ENCODE measurements at places on chromosomes 2 and 18. TPM values are rescaled to one million over a fixed set of nuclear protein-coding genes. Genes with fewer than 3 reads are reported as not detected.

- peaks cover 2% of the 10 kb centered on the region for H3K27me3 ChIP-seq
- H3K4me1 ChIP-seq = peaks cover 18% of the 10 kb centered on the region
- peak overlapping the region; percentile 28 for H3K27ac ChIP-seq
- H3K4me3 ChIP-seq = peak overlapping the region; percentile 43
Observed at GRCh38 chr18:6659963-6660725, 69.4 kb upstream of the ARHGAP28 start.

GRCh38 chr2:73970850-73971471 lies 13.7 kb upstream of the TET3 start:
- no peak overlapping the region for H3K4me3 ChIP-seq
- no peaks in the 10 kb centered on the region for H3K36me3 ChIP-seq
- H3K4me1 ChIP-seq = no peaks in the 10 kb centered on the region
- peak; percentile 26 for DNase-seq
- H3K27ac ChIP-seq = no peak overlapping the region
- no peaks in the 10 kb centered on the region for H3K27me3 ChIP-seq

The ASTL gene
- not detected for total RNA-seq

DNA sequence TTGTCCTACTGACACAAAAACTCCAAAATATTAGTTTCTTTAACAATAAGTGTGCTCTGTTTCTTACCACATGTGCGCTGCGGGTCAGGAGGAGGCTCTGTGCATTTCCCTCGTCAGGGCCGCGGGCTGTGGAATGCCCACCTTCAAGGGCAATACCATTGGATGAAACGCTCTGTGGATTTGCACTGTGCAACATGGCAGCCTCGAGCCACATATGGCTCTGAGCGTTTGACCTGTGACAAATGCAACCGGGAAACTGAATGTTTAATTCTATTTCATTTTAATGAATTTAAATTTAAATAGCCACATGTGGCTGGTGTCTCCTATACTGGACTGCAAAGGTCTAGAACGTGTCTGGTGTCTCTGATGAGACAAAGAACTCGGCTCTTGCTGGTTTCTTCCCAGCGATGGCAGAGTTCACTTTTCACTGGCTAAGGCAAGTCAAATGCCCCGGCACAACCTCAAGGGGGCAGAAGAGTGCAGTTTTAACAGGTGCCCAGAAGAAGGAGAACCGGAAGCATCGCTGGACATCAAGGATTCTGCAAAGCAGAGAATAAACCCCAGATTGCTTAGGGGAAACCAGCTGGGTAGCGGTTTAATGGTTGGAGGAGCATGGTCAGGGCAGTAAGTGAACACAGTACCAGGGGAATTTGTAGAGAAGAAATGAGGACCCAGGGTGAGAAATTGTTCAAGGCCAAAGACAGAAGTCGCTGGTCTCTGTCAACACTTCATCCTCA lies 37.0 kb upstream of the TMEM18 start:
- H3K4me1 ChIP-seq = no peaks in the 10 kb centered on the region
- no peak overlapping the region for H3K27ac ChIP-seq
- DNase-seq = peak; percentile 63
- no peak overlapping the region for H3K4me3 ChIP-seq

- H3K4me1 ChIP-seq = peaks cover 9% of the 10 kb centered on the region
- no peak overlapping the region for H3K4me3 ChIP-seq
- no peak overlapping the region for H3K27ac ChIP-seq
- H3K36me3 ChIP-seq = no peaks in the 10 kb centered on the region
- DNase-seq = no peak
Observed at GRCh38 chr2:10453905-10454298, 5.8 kb upstream of the ODC1 start.

DNA sequence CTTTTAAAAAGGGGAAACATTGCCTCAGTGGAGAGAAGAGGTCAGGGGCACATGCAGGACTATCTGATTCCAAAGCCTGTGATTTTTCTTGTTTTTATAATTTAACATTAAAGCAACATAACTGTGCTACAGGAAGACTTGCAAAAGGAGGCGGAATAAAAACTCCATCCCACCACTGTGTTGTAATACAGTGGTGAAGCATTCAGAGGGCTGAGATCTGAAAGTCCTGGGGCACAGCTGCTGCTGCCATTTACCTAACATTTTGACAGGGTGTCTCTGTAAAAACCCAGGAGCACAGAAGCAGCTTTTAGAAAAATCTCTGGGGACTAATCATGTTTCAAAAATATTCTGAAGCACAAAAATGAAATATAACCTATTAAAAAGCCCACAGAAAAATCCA lies 97.6 kb downstream of the GRB14 start:
- no peaks in the 10 kb centered on the region for H3K4me1 ChIP-seq
- no peak overlapping the region for H3K4me3 ChIP-seq
- DNase-seq = no peak
- no peak overlapping the region for H3K27ac ChIP-seq
- peaks cover 6% of the 10 kb centered on the region for H3K36me3 ChIP-seq
- H3K27me3 ChIP-seq = no peaks in the 10 kb centered on the region

GRCh38 chr2:236871500-236872001 lies 214.1 kb upstream of the COPS8 start:
- H3K4me1 ChIP-seq = peaks cover 20% of the 10 kb centered on the region
- H3K36me3 ChIP-seq = peaks cover 3% of the 10 kb centered on the region
- no peak overlapping the region for H3K27ac ChIP-seq
